ENCODE measurements at places on chromosomes 3 and 15.
A peak's percentile ranks its signal among the peaks of the same experiment; 100 is the strongest.

DNA sequence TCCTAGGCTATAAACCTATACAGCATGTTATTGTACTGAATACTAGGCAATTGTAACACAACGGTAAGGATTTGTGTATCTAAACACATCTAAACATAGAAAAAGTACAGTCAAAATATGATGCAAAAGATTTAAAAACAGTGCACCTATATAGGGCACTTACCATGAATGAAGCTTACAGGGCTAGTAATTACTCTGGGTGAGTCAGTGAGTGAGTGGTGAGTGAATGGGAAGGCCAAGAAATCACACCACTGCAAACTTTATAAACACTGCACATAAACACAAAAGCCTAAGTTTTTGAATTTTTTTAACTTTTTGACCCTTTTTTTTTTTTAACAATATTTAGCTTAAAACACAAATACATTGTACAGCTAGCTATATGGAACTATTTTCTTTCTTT lies 204.7 kb upstream of the CTNNB1 start:
- no peak for DNase-seq

- no peak for DNase-seq
Measured at GRCh38 chr15:25236861-25237155, 202.0 kb downstream of the UBE3A start.

GRCh38 chr3:114333923-114334240 lies 40.1 kb downstream of the TIGIT start:
- DNase-seq = no peak

GRCh38 chr3:2303566-2303965 lies 204.9 kb downstream of the CNTN4 start:
- DNase-seq = no peak

GRCh38 chr3:13513051-13513912 lies 33.2 kb downstream of the HDAC11 start:
- DNase-seq = no peak

GRCh38 chr15:68592544-68592943 lies 13.8 kb downstream of the CORO2B start:
- DNase-seq = no peak

GRCh38 chr3:125382298-125382697 lies 7.2 kb upstream of the ZNF148 start:
- DNase-seq = no peak

DNA sequence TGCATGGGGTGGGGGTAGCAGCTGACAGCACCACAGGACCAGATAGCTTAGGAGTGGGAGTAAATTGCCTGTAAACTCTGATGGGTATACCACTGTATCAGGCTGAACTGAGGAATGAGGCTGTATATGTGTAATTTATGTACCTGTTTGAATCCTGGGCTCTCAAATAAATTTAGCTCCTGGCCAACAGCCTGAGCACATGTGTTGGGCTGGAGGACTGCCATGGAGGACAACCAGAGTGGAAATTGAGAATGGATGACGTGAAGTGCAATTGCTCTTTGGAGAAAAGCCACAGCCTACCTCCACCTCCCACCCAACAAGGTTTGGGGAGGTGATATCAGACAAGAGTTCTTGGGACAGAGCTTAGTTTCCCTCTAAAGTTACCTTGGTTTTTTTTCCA lies 328.6 kb upstream of the PROK2 start:
- DNase-seq = no peak

GRCh38 chr15:50890751-50891150 lies 17.7 kb upstream of the AP4E1 start:
- no peak for DNase-seq

DNA sequence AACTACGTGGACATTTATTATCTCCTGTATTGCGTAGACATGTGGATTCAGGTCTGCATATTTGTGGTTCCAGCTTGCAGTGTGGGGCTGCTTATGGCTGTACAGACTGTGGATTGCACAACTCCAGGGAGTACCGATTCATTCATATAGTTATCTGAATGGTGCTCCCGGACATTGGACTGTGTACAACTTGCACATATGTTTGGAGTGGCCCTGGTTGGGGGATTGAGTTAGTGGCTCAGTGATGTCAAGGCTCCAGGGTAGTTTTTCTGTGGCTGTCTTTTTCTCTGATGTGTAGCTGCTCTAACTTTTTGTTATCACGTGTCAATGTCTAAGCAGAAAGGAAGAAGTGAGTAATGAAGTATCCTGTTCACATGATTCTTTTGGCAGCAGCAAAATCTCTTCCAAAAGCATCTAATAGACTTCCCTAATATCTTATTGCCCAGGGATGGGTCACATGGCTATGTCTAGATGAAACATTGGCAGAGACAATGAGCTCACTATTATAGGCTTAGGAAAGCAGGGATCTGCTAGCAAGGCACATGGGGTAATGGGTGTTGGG lies 15.8 kb downstream of the ST3GAL6 start:
- no peak for DNase-seq

- no peak for DNase-seq
Measured at GRCh38 chr15:82143390-82144385, 97.9 kb upstream of the MEX3B start.

GRCh38 chr3:52685285-52685708 lies 416 bp downstream of the PBRM1 start:
- peak; percentile 74 for DNase-seq

DNA sequence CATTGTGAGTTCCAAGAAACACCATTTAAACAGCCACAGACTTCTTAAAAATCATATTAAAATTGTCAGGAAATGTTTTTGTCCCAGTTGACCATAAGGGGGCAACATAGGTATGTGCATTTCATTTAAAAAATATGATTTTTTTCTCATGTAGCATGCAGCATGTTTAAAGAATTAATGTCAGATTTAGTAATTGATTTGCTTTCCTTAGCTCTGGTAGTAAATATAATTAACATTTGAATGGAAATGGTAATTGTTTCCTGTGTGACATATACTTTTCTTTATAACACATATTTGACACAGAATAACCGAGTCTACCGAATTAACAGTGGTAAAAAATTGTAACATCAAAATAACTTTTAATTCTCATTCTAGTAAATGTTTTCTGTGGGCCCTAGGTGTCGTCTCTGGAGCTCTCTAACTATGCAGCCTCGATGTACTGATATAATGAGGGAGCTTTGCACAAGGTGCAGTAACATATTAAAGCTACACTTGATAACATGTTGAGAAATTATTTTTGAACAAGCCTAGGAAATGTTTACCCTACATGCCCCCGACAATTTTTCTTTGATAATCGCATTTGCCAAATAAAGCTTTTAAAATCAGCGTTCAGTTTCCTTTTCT lies 34.9 kb downstream of the NXPE3 start:
- peak; percentile 51 for DNase-seq

Measured in CD4-positive, alpha-beta memory T cell (primary cell).